NCI-H1436 treated with DMSO at 0.1 percent for 48 hours (cell line): ENCODE measurements at places on chromosomes 11 and 22.
A peak's percentile ranks its signal among the peaks of the same experiment; 100 is the strongest.

DNA sequence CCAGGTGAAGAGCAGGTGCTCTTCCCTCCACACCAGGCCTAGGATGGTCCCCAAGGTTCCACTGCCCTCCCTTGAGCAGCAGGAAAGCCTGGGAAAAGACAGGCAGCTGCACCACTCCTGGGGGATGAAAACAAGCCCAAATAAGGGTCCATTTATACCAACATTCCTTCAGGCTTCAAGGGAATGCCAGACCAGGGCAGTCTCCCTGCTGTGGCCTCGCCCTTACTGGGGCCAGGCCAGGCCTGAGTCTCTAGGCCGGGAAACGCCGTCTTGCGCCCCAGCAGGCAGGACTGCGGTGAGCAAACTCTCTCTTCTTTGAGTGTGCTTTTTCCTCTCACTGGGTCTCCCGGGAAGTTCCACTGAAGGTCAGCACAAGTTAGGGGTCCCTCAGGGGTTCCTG is 443.5 kb downstream of the SOX6 start:
- DNase-seq = no peak

GRCh38 chr11:124195189-124195734 is 12.1 kb downstream of the OR10D3 start:
- no peak for DNase-seq

GRCh38 chr11:115664313-115664712 is 160.1 kb upstream of the CADM1 start:
- no peak for DNase-seq

GRCh38 chr11:19326499-19326898 is 85.8 kb upstream of the E2F8 start:
- DNase-seq = no peak

DNA sequence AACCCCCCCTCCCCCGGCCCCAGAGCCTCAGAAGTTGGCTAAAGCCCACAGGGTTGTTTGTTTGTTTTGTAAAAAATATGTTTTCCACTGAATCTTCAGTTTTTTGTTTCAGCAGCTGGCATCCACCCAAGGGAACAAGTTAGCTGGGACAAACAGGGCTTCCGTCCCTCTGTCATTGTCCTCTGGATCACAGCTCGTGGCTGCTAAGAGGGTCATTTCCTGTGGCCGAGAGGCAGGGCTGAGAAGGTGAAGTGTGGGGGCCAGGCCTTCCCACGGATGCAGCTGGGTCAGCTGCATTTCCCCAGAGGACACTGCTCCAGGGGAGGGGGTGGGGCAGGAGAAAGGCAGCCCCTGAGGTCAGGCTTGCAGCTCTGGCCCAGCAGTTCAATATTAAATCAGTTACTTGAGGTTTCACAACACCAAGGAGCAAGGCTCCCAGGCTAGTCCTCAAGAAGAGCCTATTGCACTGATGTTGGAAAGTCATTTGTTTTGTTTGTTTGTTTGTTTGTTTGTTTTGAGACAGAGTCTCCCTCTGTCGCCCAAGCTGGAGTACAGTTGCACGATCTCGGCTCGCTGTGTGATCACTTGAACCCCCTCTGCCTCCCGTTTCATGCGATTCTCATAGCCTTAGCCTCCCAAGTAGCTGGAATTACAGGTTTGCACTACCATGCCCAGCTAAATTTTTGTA is 34.4 kb upstream of the SMTN start:
- DNase-seq = no peak

DNA sequence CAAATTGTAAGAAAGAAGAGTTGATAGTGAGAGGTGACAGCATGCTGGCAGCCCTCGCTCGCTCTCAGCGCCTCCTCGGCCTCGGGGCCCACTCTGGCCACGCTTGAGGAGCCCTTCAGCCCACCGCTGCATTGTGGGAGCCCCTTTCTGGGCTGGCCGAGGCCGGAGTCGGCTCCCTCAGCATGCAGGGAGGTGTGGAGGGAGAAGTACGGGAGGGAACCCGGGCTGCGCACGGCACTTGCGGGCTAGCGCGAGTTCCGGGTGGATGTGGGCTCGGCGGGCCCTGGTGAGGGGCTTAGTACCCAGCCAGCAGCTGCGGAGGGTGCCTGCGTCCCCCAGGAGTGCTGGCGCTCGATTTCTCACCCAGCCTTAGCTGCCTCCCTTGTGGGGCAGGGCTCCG is 539.7 kb upstream of the CCDC179 start:
- DNase-seq = no peak

DNA sequence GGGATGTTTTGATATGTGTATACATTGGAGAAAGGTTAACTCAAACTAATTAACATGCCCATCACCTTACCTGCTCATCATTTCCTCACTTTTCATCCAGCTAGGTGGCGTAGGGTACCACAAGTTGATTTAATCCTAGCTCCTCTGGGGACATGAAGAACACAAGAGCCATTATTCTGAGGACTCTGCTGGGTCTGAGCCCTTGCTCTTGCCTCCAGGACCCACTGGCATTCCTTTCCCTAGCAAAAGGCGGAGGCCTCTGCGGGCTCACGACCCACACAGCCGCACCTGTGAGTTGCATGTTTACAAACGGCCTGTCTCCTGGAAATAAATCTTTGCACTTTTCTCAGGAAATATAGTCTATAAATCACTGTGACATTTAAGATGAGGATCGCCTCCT is 871.9 kb downstream of the TBC1D22A start:
- no peak for DNase-seq

DNA sequence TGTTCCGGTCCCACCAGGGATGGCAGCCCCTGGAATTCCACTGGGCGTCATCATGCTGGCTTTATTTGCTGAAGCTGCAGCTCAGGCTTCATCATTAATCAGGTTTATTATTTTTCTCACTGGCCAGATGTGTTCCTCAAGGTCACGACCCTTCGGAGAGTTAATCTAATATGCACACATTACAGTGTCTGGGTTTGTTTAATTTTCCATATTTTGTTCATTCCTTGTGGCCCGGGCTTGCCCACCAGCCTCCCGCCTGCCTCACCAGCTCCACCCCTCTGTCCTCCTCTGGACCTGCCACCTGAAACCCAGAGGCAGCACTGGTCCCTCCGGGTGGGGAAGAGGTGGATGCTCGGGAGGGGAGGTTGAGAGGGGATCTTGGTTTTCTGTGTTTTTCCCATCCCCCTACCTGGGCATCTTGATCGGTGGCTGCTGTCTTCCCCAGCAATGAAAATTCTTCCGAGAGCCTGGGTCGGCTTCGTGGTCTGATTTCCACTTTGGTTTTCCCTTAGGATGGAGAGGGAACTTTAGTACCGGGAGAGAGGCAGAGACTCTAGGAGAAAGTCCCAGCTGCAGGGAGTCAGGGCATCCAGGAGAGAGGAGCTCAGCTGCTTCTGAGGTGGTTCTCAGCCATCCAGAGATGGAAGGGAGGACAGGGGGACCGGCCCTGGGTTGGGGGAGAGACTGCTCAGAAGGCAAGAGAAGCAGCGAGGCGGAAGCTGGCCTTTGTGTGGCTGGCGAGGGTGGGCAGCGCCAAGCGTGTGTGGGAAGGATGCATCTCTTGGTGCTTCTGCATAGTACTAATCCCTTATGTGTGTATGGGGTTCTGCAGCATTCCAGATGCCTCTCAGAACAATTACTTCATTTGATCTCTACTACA is 2.1 kb downstream of the GRIK4 start:
- DNase-seq = no peak

DNA sequence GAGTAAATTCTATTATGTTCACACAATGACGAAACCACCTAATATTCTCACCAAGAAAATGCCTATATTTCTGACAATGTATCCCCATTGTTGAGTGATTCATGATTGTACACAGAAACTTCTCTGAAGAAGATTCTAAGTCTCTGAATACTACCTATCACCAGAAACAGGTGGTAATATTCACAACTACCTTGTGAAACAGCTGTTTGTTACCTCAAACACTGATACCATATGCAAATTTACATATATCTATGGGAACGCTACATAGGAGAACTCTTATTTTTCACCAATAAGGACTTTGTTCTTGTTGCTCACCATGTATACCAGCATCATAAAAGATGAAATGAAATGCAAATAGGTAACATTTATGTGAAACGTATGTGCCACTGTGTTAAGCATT is 59.3 kb downstream of the PDGFD start:
- DNase-seq = no peak

DNA sequence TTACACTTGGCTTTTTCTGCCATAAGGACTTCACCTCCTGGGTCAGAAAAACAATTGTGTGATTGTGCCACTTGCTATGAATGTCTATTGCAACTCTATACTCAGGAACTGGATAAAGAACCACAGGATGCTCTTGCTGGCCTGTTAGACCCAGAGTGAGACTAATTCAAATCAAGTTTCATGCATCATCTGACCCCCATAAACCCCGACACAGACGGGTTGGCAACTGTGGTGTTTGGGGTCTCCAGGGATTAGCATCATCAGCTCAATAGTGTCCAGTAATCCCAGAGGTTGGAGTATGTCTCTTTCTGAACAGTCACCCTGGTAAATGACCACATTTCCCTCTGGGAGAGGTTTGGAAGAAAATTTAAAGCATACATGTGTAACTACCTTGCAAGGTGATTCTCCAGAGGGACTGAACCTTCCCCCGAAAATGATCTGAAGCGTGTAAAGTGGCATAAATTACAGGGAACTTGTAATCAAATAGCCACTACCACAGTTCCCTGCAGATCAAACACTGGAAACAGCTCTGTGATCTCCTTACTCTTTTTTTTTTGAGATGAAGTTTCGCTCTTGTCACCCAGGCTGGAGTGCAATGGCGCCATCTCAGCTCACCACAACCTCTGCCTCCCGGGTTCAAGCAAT is 1097.6 kb downstream of the TBC1D22A start:
- no peak for DNase-seq

GRCh38 chr11:66124564-66124963 is 54.5 kb downstream of the PACS1 start:
- DNase-seq = no peak

DNA sequence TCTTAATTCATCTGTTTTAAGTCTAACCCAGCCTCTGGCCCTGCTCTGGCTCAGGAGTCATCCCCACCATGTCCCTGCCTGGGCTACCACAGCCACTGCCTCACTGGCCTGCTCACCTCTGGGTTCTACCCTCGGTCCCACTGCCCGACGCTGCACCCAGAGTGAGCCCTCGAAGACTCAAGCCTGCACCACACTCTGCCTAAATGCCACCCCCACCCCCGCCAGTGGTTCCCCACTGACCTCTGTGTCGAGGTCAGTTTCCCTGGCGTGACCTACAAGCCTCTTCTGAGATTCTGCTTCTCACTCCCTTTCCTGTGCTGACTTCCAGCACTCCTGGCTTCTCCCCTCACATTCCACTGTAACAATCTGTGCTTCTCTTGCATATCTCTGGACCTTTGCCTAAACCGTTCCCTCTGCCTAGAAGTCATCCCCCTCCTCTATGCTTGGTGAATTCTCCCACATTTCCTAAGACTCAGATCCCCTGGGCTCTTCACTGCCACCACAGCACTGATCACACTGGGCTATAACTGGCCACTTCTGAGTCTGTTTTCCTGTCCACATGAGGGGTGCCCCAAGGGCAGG is 12.5 kb upstream of the PDE2A start:
- DNase-seq = no peak

DNA sequence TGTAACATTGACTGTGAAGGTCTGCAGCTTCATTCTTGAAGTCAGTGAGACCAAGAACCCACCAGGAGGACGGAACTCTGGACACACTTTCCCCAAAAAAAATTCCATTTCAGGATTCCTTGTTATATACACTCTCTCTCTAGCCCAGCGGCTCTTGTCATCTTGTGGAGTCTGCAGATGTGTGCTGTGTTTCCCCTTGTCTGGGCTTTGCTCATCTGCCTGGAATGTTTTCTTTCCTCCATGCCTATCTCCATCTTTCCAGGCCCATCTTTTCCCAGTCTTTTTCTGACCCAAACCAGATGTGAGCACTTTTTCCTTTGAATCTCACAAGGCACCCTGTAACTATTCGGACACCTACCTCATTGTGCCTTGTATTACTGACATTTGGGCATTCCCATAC is 5.1 kb upstream of the DRG1 start:
- no peak for DNase-seq

- DNase-seq = no peak
These were observed 4.1 kb downstream of the TSPAN32 start for GRCh38 chr11:2305788-2306451.

DNA sequence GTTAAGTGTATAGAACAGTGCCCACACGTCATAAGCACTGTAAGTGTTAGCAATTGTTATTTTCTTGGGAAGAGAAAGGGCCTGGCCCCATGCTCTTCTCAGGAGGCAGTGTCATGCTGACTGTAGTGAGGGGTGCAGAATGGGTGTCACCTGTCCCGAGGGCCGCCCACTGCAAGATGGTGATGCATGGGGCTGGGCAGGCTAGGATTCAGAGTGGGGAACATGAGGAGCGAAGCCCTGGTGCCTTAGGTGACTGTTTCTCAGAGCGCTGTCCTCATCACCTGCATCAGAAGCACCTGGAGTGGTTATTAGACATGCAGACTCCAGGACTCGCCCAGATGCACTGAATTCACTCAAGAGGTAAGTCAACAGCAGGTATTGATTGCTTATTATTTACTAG is 101.0 kb upstream of the PARVA start:
- peak; percentile 23 for DNase-seq

DNA sequence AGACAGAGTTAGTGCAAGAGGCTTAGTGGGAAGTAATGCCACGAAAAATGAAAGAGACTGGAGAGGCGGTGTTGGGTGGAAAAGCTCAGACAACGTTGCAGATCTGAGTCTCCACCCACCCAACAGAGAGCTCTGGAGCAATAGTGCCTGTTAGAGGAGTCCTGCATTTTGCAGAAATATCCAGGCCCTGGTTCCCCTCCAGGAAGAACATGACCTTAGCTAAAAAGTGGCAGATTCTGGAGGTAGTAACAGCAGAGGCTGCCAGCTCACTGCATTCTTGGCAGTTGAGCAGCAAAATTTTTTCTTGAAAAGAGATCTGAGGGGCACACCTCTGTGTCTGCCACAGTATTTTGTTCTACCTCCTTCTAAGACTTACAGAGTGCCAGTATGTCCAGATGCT is 27.7 kb upstream of the BIRC3 start:
- DNase-seq = no peak

- DNase-seq = no peak
These were observed 5.9 kb upstream of the GRK2 start for GRCh38 chr11:67260406-67260805.

GRCh38 chr11:65814131-65814985 is 19.4 kb upstream of the SNX32 start:
- no peak for DNase-seq

DNA sequence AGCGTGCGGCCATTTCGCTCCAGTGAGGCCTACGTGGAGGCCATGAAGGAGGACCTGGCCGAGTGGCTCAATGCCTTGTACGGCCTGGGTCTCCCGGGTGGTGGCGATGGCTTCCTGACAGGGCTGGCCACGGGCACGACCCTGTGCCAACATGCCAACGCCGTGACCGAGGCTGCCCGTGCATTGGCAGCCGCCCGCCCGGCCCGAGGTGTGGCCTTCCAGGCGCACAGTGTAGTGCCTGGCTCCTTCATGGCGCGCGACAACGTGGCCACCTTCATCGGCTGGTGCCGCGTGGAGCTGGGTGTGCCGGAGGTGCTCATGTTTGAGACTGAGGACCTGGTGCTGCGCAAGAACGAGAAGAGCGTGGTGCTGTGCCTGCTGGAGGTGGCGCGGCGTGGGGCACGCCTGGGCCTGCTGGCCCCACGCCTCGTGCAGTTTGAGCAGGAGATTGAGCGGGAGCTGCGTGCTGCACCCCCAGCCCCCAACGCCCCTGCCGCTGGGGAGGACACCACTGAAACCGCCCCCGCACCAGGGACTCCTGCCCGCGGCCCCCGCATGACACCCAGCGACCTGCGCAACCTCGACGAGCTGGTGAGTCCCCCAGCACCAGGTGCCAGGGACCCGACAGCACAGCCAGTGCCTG is 1.8 kb downstream of the GAS2L1 start:
- DNase-seq = no peak
